ENCODE measurements at places on chromosomes 2 and 18.

DNA sequence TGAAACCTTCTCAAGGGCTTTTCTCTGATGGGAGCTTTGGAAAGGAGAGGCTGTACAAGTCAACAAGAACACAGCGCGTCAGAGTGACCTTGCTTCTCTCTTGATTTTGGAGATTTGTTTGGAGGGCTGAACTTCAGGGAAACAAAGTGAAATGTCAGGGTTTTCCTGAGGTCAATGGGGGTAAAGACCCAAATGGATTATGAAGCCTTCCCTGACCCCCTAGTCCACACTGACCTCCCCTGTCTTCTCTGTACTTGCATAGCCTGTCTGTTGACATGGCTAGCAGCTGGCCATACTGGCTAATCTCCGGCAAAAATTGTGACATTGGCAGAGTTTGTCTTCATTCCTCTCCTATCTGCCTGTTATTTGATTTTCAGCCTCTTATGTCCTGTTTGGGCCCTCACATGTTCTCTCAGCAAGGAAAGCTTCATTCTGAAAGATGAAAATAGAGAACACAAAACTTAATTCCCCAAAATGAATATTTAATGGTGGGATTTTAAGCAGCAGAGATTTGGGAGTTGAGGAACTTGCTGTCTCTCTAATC, 149.3 kb upstream of the HAAO start:
- no peak for DNase-seq

DNA sequence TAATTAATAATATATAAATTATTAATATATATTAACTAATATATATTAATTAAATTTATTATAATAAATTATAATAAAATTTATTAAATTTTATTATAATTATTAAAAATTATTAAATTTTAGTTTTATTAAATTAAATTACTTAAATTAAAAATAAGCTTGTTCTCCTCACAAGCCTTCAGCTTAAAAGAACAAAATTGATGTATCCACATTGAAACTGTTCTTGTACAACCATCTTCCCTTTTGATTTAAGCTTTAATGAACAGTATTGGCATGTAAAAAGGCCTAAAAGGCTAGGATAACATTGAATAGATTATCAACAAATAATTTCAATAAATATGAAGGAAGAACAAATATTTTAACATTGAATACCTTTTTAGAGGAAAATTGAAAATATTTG, 62.4 kb upstream of the XIRP2 start:
- no peak for DNase-seq

GRCh38 chr2:85797921-85798320, 44.1 kb downstream of the ATOH8 start:
- DNase-seq = no peak

GRCh38 chr18:11108947-11109346, 40.4 kb downstream of the PIEZO2 start:
- DNase-seq = no peak

DNA sequence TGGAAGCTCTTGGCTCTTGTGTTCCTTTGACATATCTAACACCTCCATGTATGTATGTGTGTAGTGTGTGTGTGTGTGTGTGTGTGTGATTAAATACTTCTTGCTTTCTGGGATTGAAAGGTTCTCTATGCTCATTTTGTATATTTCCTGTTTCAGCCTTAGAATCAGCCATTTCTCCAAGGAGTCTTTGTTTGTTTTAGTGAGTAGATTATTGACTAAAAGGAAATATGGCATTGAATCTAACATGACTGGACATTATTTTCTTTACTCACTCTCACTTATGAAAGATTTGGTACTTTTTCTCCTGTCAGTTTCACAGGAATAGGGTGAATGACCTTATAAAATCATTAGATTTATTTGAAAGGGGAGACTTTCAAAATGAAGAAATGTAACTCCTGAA, 413.8 kb upstream of the SLC14A2 start:
- DNase-seq = no peak

DNA sequence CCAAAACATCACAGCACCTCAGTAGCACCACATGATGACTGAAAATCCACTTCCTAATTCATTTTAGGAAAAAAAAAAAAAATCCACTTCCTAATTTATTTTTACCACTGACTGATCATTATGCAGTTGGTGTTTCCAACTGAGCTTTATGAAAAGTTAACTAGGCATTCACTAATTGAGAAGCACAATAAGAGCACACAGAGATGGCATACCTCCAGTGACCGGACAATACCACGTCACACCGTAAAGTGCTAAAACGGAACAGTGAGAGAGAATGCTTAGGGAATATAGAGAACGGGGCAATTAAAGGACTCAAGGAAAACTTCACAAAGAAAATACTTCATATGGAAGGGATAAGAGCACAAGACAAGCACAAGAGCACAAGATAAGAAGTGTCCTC, 212.5 kb downstream of the NBAS start:
- no peak for DNase-seq

- DNase-seq = no peak
Measured at GRCh38 chr2:34332813-34333212, 733.7 kb upstream of the FAM98A start.

GRCh38 chr2:146950911-146951310, 893.9 kb upstream of the ACVR2A start:
- no peak for DNase-seq

DNA sequence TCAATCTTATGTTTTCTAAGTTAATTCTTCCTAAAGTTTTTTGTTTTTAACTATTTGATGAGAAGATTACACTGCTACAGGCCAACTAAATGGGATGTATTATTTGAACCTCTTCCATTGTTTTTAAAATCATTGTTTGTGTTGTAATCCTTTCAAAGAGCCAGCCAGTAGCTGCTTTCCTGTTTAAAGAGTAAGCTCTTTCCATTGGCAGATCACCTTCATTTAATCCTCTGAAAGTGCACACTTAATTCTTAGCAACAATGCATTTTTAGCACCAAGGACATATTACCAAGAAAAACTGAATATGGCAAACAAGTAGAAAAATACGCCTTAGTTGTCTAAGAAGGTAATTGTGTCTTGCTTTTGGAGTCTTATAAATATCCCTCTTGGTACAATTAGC, 54.0 kb downstream of the MEIS1 start:
- no peak for DNase-seq

- no peak for DNase-seq
Measured at GRCh38 chr2:26555246-26556133, 77.6 kb upstream of the OTOF start.

- no peak for DNase-seq
Measured at GRCh38 chr2:73291461-73292315, 1.7 kb downstream of the EGR4 start.

- peak; percentile 44 for DNase-seq
Measured at GRCh38 chr2:190528521-190529001, 6.0 kb downstream of the NEMP2 start.

- no peak for DNase-seq
Measured at GRCh38 chr18:26454192-26454591, 94.2 kb downstream of the KCTD1 start.

DNA sequence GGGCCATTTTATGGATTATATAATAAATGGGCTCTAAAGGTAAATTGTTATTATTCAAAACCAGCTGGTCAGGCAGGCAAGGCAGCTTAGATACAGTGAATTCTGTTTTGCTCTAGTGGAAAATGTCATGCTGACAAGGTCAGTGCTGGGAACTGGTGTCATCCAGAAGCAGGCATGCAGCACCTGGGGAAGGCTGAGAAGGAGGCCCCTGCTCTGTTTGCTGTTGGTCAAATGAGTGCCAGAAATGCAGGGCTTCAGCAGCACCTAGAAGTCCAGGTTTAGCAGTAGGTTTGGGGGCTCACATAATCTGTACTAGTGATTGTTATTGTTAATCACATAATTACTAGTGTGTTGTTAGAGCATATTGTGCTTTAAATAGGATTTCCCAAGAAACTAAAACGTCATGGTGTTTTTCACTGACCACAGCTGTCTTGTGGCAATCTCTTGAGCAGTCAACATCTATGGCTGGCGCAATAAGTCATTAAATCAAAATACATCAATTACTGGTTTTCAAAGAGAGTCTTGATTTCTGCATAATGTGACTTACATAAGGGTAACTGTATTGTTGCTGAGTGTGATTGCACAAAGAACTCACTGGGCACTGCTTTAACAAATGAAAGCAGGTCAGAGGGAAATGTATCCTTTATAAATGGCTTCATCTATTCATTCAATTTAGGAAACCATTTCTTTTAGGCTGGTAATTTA, 99.1 kb downstream of the MYO3B start:
- no peak for DNase-seq

- DNase-seq = no peak
Measured at GRCh38 chr2:173647681-173648311, 293.1 kb downstream of the CDCA7 start.

GRCh38 chr2:52844701-52845423, 922.7 kb upstream of the CHAC2 start:
- no peak for DNase-seq

- DNase-seq = no peak
Measured at GRCh38 chr2:235567842-235568241, 74.0 kb downstream of the AGAP1 start.

DNA sequence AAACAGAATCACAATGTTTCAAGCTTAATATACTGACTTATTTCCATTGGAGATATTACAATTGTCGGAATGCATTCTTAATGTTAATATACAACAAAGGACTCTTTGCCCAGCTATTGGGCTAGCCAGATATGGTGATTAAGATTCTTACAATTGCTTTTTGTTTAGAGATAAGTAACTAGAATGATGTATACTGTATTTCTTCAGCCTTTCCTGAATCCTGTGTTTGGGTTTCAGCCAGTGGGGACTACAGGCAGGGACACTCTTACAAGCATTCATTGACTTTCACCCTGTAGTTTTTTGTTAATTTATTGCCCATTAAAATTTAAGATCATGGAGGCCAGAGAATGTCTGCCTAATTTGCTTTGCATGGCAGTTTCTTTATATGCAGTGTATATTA, 254.1 kb upstream of the TMEFF2 start:
- DNase-seq = no peak

DNA sequence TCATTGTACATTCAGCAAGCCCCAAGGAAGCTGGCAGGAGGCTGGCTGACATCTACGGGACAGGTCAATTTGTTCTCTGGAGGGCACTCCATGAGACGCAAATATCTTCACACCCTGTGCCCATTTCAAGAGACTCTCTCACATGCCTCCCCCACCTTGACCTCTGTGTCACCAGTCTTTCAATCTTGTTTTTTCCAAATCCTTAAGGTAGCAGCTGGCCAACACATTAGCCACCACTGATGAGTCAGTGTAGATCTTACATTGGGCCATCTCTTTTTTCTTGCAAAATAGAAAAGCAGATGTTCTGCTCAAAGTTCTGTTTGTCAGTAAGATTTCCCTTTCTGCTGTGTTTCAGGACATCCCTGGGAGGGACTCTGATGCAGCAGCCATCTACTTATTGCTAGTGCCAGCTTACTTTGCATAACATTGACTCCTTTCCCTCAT, 1.7 kb upstream of the DPP4 start:
- DNase-seq = no peak

- DNase-seq = peak; percentile 10
Measured at GRCh38 chr2:132937629-132938028, 267.6 kb upstream of the LYPD1 start.

DNA sequence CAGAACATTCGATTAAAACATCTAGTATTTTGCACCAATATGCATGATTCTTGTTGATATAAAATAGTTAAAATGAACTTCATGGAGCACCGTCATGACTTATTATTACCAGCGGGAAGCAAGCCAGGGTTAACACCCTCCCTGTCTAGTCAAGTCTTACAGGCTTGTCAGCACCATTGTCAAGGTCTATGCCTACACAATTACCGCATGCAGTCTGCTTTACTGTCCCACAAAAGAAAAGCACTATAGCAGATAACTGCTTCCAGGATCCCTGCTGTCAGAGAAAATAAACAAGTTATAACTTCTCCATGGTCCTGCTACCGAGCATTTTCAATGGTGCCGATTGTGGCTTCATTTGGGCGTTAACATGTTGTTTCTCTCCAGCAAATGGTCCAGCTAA, 968.0 kb upstream of the FAM98A start:
- DNase-seq = no peak

- no peak for DNase-seq
Measured at GRCh38 chr2:69309351-69310110, 77.5 kb downstream of the GFPT1 start.

GRCh38 chr2:96547203-96547641, 10.7 kb downstream of the ARID5A start:
- DNase-seq = no peak

DNA sequence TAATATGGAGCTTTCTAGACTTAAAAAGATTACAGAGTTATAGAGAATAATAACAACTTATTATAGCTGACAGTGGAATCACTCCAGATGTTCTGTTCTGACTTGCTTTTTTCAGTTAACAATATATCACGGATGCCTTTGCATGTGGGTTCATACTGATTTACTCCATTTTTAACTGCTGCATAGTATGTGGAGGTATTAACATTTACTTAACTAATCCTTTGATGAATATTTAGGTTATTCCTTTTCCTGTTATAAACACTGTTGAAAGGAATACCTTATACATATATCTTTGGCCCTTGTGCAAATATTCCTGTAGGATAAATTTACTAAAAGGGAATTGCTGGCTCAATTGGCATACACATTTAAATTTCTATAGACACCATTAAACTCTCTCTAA, 33.1 kb upstream of the ZFP36L2 start:
- no peak for DNase-seq

DNA sequence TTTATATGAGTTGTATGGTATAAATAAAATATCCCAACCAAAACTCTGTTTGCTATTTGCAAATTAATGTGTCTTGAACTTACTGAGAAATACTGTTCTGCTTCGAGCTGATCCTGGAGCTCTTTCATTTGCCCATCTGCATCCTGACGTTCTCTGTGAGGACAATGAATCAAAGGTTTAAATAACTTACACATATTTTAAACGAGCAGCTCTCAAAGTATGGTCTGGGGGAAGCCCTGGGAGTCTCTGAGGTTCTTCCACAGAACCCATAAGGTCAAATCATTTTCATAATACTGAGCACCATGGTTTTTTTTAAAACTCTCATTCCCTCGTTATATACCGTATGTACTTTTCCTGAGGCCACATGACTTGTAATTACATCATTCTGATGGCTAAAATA, 46.7 kb downstream of the SLC66A3 start:
- DNase-seq = no peak

DNA sequence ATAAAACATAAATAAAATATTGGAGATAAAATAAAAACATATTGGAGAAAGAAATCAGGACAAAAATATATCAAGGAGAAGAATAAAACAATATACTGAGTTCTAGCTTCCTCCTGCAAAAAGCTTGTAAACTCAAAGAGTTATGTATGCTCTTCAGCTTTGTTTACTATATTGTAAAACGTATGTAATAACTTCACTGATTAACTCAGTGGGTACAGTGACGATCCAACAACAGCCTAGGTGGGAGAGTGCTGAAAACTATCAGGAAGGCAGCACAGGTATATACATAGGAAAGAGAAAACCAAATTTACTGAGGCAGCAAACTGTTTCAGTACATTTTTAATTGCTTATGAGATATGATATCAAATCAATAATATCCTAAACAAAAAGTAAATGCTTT, 8.3 kb downstream of the DSC2 start:
- DNase-seq = no peak

All from AG04450 (cell line).